ENCODE measurements at places on chromosomes 3 and 15.
A peak's percentile ranks its signal among the peaks of the same experiment; 100 is the strongest.

GRCh38 chr3:85912980-85913379, 954.2 kb downstream of the CADM2 start:
- no peak overlapping the region for H3K27ac ChIP-seq
- H3K36me3 ChIP-seq, result no peaks in the 10 kb centered on the region
- H3K27me3 ChIP-seq, result no peaks in the 10 kb centered on the region
- no peak overlapping the region for H3K4me3 ChIP-seq

- no peak for DNase-seq
- no peaks in the 10 kb centered on the region for H3K4me1 ChIP-seq
- no peak overlapping the region for H3K4me3 ChIP-seq
These were observed 165.1 kb upstream of the COL8A1 start for GRCh38 chr3:99473321-99473751.

GRCh38 chr3:169034401-169034800, 629.1 kb downstream of the MECOM start:
- no peaks in the 10 kb centered on the region for H3K36me3 ChIP-seq
- H3K4me3 ChIP-seq, result no peak overlapping the region
- H3K27ac ChIP-seq, result no peak overlapping the region
- DNase-seq, result no peak

DNA sequence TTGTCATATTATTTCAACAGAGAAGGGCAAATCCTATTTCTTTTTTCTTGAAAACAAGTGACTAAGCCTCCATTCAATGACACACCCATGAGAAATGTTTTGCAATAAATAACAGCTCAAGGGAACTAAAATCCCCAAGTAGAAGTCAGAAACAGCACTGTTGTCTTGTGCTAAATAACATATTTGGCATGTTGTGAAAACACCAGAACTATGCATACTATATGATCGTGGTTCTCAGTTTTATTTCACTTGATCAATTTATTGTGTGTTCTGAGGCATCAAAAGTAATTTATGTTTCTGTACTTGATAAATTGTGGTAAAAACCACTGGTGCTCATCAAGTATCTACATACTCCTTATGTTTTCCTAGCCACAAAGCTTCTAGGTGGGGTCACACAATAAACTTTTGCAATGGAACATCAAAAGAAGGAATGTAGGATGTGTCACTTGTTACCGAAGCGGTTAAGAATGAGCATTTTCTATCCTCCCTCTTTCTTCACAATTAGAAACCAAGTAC, 691.7 kb upstream of the CBLB start:
- DNase-seq, result no peak
- peaks cover 1% of the 10 kb centered on the region for H3K27me3 ChIP-seq
- no peaks in the 10 kb centered on the region for H3K36me3 ChIP-seq

GRCh38 chr3:123387532-123387931, 61.4 kb downstream of the ADCY5 start:
- no peak overlapping the region for H3K27ac ChIP-seq
- no peak overlapping the region for H3K4me3 ChIP-seq
- H3K4me1 ChIP-seq, result no peaks in the 10 kb centered on the region
- H3K36me3 ChIP-seq, result no peaks in the 10 kb centered on the region

DNA sequence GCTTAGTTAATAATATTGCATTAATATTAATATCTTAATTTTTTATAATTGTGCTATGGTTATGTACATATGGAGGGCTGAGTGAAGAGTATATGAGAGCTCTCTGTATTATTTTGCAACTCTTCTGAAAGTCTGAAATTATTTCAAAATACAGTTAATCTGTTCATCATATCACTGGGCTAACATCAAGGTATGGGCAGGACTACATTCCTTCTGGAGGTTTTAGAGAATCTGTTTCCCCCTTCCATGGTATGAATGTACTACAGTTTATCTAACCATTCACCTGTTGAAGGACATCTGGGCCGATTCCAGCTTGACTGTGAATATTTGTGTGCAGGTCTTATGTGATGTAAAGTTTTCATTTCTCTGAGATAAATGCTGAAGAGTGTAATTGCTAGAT, 5.1 kb downstream of the IL20RB start:
- no peak overlapping the region for H3K4me3 ChIP-seq
- no peaks in the 10 kb centered on the region for H3K4me1 ChIP-seq
- DNase-seq, result no peak
- no peak overlapping the region for H3K27ac ChIP-seq

DNA sequence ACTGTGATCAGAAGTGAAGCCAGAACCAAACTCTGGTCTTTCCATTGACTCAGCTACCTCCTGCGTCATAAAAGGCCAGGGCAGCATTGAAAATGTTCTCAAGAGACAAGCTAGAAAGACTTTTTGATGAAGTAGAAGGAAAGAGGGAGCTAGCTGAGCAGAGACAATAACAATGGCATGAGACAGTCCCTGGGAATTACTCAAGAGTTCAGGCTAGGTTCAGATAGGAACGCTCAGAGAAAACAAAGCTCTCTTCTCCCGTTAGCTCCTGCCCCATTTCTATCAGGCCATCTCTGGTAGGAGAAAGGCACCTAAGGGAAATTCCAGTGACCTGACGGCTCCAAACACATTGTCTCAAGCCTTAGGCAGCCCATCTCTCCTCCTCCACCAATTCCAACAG, 7.0 kb upstream of the OXTR start:
- peaks cover 14% of the 10 kb centered on the region for H3K27me3 ChIP-seq
- no peak for DNase-seq
- no peaks in the 10 kb centered on the region for H3K4me1 ChIP-seq
- no peak overlapping the region for H3K4me3 ChIP-seq
- H3K36me3 ChIP-seq, result no peaks in the 10 kb centered on the region

DNA sequence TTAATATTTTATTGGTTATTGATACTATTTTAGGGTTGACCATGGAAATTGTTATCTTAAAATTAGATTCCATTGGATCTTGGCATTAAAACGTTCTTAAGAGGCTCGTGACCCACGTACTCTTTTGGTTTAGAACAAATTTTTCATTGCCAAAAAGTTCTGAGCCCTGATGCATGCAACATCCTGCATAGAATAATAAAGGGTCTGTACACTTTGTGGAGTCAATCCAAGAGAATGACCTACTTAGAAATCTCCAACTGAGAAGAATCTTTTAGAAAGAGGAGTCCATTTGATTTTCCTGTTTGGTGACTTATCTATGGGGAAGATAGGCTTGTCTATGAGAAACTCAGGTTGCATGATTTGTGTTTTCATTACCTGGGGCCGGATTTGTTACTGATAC, 404.2 kb upstream of the RGMA start:
- H3K27me3 ChIP-seq, result no peaks in the 10 kb centered on the region
- DNase-seq, result no peak
- no peak overlapping the region for H3K4me3 ChIP-seq
- no peak overlapping the region for H3K27ac ChIP-seq
- no peaks in the 10 kb centered on the region for H3K4me1 ChIP-seq
- H3K36me3 ChIP-seq, result no peaks in the 10 kb centered on the region

DNA sequence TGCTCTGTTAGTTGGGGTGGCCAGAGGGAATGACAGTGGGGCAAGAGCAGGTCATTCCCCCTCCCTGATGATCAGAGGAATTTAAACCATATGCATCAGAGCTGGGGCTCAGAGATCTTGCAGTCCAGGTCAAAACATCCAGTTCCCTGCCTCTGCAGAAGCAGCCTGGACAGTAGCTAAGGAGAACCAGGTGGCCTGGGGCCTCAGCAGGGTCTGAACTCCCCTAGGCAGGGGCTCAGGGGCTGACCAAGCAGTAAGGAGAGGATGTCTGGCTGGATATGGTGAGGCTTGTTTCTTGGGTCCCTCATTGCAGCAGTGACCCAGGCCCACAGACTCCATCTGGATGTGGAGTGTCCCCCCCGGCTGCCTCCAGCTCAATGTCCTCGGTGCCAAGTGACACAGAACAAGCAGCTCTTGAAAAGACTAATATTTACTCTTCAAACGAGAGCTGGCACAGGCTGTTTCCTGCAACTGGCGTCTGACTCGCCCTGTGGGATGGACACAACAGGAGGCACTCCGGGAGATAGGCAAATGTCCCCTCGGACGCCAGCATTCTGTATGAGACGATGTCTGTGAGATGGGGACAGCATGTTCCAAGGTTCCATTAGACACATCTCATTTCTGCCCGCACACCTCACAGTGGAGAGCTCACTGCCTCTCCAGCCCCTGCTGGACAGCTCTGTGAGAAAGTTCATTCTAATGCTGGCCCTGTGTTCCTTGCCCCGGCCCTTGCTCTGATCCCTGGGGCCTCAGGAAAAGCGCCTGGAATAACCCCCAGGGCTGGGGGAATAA, 37.1 kb downstream of the SEC22C start:
- H3K4me1 ChIP-seq, result no peaks in the 10 kb centered on the region
- H3K4me3 ChIP-seq, result no peak overlapping the region
- H3K27me3 ChIP-seq, result no peaks in the 10 kb centered on the region
- peaks cover 3% of the 10 kb centered on the region for H3K36me3 ChIP-seq
- no peak overlapping the region for H3K27ac ChIP-seq

- H3K36me3 ChIP-seq, result peaks cover 8% of the 10 kb centered on the region
- H3K27ac ChIP-seq, result peak overlapping the region; percentile 87
- H3K4me3 ChIP-seq, result no peak overlapping the region
- no peaks in the 10 kb centered on the region for H3K27me3 ChIP-seq
- DNase-seq, result no peak
These were observed 10.3 kb downstream of the STOML1 start for GRCh38 chr15:73981761-73982221.

GRCh38 chr3:55185380-55185779, 257.5 kb upstream of the LRTM1 start:
- no peak for DNase-seq
- no peak overlapping the region for H3K4me3 ChIP-seq
- no peaks in the 10 kb centered on the region for H3K36me3 ChIP-seq
- peaks cover 6% of the 10 kb centered on the region for H3K27me3 ChIP-seq
- H3K4me1 ChIP-seq, result no peaks in the 10 kb centered on the region

- H3K4me1 ChIP-seq, result no peaks in the 10 kb centered on the region
- H3K36me3 ChIP-seq, result no peaks in the 10 kb centered on the region
- H3K27ac ChIP-seq, result no peak within 1 kb of the TSS
- DNase-seq, result peak; percentile 46
- H3K4me3 ChIP-seq, result peak within 1 kb of the TSS; percentile 20
These were observed at the start of gene TMEM108 for GRCh38 chr3:133038089-133038730. TMEM108 (plus strand) TSS chr3:133038391.

DNA sequence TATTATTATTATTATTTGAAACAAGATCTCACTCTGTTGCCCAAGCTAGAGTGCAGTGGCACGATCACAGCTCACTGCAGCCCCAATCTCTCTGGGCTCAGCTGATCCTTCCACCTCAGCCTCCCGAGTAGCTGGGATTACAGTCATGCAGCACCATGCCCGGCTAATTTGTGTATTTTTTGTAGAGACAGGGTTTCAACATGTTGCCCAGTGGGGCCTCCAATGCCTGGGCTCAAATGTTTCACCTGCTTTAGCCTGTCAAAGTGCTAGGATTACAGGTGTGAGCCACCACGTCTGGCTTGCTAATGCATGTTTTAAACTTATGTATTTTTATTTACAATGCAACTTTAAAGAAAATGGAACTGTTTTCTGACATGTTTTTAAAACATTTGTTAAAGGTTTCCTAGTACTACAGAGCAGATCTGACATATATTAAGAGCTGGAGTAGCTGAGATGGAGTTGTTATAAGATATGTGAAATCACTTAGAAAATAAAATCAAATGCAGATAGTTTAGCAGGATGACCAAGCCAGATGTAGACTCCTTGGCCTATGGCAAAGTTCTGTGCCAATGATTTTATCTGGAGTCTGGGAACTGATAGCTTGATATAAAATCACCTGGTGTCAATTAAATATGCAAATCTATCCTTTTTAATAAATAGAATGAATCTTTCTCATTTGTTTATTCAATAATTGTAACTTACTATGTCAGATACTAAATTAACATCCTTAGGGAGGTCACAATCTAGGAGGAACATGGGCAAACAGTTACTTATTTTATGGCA, 310.1 kb upstream of the NAALADL2 start:
- H3K27me3 ChIP-seq, result no peaks in the 10 kb centered on the region
- no peaks in the 10 kb centered on the region for H3K36me3 ChIP-seq
- no peak overlapping the region for H3K27ac ChIP-seq
- DNase-seq, result no peak
- no peaks in the 10 kb centered on the region for H3K4me1 ChIP-seq
- no peak overlapping the region for H3K4me3 ChIP-seq

DNA sequence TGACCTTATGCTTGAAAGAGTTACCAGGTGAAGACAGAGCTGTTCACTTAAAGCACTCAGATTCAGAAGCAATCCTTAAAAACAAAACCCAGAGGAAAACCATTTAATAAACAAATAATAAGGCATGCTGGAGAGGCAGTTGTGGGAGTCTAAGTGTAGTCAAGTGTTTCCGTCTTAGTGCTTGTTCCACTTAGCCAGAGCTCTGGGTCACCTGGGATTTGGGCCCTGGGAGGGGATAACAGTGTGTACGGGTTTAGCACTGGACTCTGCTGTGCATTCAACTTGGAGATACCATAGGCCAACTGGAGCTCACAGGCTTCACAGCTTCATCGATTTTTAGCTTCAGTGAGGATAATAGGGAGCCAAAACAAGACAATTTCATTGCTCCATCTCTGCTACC, 444.6 kb downstream of the CNTN4 start:
- H3K36me3 ChIP-seq, result no peaks in the 10 kb centered on the region
- DNase-seq, result no peak
- H3K27ac ChIP-seq, result no peak overlapping the region
- H3K4me1 ChIP-seq, result no peaks in the 10 kb centered on the region

- no peak overlapping the region for H3K4me3 ChIP-seq
- no peak overlapping the region for H3K27ac ChIP-seq
- H3K4me1 ChIP-seq, result peaks cover 9% of the 10 kb centered on the region
- no peak for DNase-seq
- H3K36me3 ChIP-seq, result peaks cover 27% of the 10 kb centered on the region
These were observed 44.5 kb downstream of the LIMD1 start for GRCh38 chr3:45639044-45639392.

DNA sequence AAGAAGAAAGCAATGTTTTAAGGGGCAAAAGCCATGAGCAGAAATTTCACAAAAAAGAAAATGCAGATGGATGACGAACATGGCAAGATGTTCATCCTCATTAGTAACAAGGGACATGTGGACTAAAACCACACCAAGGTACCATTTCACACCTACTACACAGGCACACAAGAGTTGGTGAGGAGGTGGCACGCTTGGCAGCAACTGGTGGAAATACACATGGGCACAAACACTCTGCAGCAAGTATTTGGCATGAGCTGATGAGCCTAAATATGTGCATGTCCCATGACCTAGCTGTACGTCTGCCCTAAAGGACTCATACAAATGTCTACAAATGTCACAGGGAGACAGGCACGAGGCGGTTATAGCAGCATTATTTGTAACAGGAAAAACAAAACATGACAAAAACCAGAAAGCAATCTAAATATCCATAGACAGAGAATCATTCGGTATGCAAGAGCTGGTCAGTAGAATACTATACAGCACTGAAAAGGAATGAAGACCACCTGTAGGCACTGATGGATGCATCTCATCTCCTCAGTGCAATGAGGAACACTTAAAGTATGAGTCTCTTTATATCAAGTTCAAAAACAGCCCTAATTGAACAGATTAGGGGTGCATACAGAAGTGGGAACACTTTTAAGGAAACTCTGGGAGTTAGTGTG, 11.5 kb upstream of the FBLN2 start:
- H3K27me3 ChIP-seq, result peaks cover 3% of the 10 kb centered on the region
- H3K27ac ChIP-seq, result no peak overlapping the region
- peaks cover 4% of the 10 kb centered on the region for H3K36me3 ChIP-seq
- no peak for DNase-seq
- no peak overlapping the region for H3K4me3 ChIP-seq

- H3K4me1 ChIP-seq, result no peaks in the 10 kb centered on the region
- no peak overlapping the region for H3K4me3 ChIP-seq
- H3K27ac ChIP-seq, result no peak overlapping the region
These were observed 21.6 kb downstream of the CCDC80 start for GRCh38 chr3:112619295-112619694.
